Muscle of arm (tissue), 14 donors: ENCODE measurements at places on chromosomes 4 and X.

DNA sequence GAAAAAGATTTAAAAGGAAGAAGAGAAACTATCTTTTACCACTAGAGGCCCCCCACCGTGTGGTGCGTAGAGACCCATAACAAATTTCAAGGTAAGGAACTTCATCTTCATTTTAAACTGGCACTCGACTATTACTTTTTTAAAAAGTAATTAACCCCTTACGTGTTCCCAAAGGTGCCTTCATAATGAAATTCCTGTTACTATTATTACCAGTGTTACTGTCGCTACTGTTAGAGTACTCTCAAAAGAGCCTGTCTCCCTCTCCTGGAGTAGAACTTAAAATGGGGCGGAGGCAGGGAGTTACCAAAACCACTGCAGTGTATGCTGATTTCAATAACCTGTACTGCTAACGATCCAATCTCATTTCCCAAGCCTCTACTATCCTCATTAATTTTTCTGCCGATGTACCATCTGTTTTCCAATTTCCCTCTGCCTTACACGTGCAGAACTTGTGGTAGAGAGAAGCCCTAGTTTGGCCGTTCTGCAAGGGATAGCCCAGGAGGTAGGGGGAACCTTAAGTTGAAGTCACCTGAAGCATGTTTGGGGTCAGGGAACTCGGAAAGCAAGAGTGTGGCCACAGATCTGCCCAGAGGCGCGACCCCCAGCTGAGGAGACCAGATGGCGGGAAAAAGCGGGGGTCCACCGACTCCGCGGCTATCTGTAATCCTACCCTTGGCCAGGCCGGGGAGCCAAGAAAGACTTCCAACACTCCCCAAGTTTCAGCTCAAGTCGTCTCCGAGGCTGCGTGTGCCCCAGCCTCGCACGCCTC, 720 bp upstream of the STK26 start:
- DNase-seq = no peak

GRCh38 chrX:8364369-8365141, 100.1 kb upstream of the VCX3B start:
- DNase-seq = no peak

DNA sequence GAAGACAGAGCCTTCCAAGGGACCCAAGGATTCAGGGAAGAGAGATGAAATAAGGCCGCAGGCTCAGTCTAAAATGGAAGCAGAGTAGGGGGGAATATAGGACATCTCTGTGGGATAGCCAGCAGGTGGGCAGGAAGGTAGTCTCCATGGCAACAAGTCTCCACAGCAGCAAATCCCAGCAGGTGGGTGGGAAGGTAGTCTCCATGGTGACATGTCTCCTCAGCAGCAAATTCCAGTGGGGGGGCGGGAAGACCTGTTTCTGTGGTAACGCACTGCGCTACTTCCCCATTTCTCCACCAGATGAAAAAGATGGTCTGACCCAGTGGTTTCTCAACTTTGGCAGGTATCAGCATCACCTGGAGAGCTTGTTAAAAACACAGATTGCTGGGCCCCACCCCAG, 18.3 kb downstream of the NLGN3 start:
- no peak for DNase-seq

GRCh38 chr4:14879683-14880082, 122.6 kb upstream of the CPEB2 start:
- DNase-seq = no peak

DNA sequence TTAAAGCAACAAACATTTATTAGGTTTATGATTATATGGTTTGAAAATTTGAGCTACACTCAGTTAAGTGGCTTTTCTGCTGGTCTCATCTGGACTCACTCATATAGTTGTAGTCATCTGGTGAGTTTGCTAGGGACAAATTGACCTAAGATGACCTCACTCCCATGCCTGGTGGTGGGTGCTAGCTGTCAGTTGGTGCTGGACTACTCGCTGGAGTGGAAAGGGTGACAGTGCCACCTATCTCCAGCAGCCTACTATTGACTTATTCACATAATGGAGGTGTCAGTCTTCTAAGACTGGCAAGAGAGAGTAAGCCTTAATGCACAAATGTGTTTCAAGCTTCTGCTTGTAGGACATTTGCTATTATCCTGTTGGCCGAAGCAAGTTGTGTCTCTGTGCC, 88.2 kb downstream of the TASL start:
- DNase-seq = no peak

DNA sequence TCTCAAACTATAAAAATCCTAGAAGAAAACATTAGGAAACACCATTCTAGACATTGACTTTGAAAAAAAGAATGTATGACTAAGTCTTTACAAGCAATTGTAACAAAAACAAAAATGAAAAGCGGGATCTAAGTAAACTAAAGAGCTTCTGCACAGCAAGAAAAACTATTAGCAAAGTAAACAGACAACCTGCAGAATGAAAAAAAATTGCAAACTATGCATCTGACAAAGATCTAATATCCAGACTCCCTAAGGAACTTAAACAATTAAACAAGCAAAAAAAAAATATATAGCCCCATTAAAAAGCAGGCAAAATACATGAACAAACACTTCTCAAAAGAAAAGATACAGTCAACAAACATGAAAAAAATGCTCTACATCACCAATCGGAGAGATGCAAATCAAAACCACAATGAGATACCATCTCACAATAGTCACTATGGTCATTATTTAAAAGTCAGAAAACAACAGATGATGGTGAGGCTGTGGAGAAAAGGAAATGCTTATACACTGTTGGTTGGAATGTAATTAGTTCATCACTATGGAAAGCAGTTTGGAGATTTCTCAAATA, 168.1 kb downstream of the EPHA5 start:
- no peak for DNase-seq

GRCh38 chr4:106035204-106035603, 139.9 kb downstream of the NPNT start:
- no peak for DNase-seq

DNA sequence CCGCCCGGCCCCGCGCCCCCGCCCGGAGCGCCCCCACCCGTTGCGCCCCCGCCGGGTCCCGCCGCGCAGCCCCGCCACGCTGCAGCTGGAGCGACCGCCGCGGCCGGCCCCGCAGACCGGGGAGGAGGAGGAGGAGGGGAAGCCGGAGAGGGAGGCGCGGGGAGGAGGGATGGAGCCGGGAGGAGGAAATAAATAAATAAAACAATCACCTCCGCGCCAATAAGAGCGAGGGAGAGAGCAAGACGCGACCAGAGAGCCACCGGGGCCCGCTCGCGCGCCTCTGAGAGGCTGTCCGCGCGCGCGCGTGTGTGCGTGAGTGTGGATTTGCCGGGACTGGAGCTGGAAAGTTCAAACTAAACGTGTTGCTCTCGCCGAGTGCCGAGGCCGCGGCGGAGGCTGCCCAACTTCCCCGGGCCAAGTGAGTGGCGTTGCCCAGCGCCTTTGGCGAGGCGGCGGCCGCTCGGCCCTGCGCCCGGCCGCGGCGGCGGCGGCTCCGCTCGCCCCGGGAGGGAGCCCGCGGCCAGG, 2184.4 kb upstream of the TENM3 start:
- DNase-seq = peak; percentile 67

GRCh38 chrX:12874581-12874980, 7.7 kb downstream of the TLR7 start:
- DNase-seq = no peak
